ENCODE measurements at places on chromosomes 12 and 14.

GRCh38 chr12:115659422-115659821, 618.1 kb downstream of the MED13L start:
- DNase-seq: no peak

- DNase-seq: no peak
Measured at GRCh38 chr14:88668448-88669116, 105.7 kb downstream of the ZC3H14 start.

DNA sequence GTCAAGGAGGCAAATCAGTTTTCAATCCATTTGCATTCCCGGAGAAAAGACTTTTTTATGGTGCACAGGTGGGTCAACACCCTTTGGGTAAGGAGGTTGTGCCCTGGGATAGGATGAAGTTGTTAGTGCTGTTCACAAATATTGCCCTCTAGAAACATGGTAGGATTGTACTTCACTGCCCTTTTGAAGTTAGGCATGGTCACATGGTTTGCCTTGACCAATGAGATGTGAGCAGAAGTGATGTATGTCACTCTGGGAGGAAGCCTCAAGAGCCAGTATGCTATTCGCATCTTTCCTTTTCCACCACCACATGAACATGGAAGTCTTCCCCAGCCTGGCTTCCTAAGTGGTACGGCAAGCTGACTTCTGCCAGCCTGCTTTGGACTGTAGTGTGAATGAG, 182.7 kb downstream of the TMX1 start:
- no peak for DNase-seq

- peak; percentile 83 for DNase-seq
Measured at GRCh38 chr12:58765653-58766512, 154.4 kb downstream of the LRIG3 start.

- DNase-seq: no peak
Measured at GRCh38 chr14:61836807-61837206, 74.6 kb downstream of the SNAPC1 start.

DNA sequence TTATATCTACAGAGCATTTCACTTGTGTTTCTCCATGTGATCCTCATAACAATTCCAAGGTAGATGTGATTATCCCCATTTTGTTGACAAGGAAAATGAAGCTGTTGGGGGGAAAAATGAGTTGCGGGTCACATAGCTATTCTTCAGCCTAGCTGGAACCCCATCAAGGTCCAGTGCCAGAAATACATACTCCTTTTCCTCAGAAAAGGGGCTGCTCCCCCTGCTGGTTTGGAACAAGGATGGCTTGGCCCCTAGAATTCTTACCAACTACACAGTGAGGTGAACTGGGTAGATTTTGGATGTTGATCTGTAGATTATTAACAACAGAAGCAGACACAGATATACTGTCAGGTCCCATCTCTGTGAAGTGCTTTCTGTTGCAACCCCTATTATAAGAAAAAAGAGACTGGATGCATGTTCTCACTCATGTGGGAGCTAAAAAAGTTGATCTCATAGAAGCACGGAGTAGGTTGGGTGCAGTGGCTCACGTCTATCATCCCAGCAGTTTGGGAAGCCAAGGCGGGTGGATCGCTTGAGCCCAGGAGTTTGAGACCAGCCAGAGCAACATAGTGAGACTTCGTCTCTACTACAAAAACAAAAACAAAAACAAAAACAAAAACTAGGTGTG, 8.9 kb downstream of the IKZF4 start:
- DNase-seq: no peak

- DNase-seq: no peak
Measured at GRCh38 chr12:132180648-132181546, 36.6 kb downstream of the NOC4L start.

DNA sequence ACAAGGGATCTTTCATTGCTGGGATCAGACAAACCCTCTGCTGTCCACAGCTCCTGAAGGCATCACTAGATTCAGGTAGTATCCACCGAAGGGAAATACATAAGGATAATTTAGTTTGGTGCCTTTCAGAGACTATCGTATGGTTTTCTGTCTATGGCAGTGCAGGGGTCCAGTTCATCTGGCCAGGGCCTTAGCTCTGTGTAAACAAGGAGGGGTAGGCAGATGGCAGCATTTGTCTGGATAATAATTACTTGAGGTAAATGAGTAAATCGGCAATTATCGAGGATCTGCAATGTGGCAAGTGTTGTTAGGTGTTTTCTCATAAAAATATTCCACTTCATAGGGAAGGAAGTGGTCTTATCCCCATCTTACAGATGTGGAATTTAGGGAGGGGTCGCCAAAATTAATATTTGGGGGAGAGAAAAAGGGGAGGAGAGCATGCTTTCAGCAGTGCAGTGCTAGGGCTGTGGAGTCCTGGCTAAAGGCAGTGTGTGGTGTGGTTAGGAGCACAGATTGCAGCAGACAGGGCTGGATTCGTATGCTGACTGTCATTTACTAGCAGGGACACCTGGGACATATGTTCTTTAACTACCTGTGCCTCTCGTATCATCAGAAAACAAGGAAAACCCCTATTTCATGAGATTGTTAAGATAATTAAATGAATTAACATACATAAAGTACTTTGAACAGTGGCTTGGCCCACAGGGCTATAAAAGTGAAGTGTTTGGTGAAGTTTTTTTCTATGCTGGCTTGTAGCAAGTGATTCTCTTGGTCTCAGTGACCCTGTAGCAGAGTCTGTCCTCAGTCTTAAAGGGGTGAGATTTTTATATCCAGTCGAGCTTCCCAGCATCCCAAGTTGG, 27.1 kb downstream of the RASSF8 start:
- no peak for DNase-seq

- no peak for DNase-seq
Measured at GRCh38 chr14:36214476-36215216, 38.1 kb upstream of the PTCSC3 start.

DNA sequence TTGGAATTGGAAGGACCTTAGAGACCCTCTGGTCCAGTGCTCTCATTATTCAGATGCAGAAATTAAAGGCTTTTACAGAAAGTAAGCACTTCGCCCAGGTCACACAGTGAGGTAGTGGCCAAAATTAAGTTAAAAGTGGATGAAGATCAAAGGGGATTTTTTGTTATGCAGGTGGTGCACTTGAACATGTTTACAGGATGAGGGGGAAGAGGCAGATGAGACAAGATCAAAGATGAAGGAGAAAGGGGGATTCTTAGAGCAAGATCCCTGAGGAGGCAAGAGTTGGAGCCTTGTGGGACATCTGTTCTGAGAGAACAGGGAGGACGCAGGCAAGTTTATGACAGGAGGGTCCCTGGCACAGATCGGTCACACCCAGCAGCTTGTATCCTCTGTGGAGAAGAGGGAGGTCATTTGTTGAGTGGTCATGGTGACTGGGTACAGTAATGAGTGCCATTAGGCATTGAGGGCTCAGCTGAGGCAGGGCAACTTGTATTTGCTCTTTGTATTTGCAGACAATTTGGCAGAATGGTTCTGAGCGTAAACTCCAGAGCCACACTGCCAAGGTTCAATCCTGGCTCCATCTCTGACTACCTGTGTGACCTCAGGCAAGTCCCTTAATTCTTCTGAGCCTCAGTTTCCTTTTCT, 84.0 kb downstream of the BORCS5 start:
- no peak for DNase-seq

DNA sequence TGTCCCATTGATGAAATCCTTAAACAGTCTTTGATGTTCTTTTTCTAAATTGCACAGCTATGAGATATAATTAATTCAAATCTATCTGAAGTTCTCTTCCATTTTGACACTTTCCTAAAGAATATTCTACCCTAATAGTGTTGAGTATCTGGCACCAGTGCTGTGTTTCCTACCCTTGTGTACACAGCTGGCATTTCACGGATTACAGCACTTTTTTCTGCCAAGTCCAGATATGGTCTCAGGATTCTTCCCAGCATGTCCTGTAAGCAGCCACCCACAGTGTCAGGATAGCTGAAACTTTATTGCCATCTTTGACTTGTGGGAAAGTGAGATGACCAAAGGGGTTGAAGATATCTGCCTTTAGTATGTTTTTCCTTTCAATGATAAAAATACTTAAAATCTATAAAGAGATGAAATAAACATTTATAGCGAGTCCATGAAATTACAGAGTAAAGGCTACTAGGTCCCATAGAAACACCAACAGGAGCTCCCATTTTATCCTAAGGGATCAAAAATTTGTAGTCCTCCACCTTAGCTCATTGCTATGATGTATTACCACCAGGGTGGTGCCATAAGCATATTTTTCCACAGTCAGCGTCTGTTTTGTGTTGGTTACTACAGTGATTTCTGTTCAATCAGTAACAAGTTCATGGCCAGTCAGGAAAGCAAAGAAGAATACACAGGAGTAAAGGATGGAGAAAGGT, 96.7 kb downstream of the TRHDE start:
- DNase-seq: no peak

GRCh38 chr14:32421781-32422180, 92.7 kb downstream of the AKAP6 start:
- DNase-seq: no peak

DNA sequence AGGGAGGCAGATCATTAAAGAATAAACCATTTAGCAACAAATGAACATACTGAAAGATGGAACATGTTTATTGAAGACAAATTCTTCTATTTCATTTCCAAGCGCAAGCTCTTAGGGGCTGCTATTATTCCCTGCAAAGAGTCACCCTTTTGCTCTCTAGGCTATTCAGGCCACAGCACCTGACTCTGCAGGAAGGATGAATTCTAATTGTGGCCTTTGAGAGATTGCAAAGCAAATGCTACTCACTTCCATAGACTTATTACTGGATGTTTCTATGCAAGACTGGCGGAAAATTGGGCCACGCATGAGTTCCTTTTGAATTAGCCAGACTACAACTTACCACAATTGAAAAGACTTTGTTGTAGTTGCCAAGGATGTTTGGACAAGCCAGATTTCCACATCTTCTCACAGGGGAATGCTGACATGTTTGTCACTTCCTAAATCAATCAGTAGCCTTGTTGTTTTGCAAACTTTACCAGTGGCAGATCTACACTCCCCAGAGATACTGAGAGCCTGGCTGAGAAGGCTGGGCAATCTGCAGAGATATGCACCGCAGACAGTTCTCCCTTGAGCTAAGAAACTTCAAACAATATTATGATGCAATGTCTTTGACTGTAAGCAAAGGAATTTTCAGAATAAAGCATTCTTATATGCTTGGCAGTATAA, 334.3 kb upstream of the SYT1 start:
- DNase-seq: peak; percentile 21

DNA sequence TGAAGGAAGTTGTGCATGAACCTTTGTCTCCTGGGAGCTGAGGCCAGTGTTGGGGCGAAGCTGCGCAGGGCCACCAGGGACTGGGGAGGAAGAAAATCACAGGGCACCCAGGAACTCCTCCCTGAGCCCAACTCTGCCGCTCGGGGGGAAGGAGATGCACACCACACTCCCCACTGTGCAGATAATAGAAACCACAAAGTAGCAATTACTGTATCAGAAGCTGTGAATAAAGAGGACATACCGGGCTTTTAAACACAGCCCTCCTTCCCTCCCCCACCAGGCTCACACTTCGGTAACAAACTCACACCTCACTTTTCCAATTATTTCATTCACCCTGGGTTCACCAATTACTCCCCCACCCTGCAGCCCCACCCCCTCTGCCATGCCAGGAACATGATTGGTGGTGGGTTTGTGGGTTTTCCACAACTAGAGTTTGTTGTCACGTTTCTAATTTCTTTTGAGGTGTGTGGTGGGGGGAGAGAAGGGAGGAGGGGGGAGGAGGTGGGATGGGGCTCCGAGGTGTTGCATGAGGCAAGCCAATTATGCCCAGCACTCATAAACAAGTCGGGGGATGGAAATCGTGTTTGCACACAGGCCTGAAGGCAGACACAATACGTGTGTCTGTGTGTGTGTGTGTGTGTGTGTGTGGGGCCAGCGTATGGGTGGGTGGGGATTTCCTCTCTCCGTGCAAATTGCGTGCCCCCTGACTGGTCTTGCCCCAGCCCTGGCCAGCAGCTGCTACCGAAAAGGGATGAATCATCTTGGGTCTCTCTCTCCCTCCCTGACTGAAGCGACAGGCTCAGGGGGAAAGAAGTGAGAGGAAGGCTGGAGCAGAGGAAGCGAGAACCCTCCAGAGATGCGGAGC, 103.3 kb downstream of the RBM19 start:
- DNase-seq: no peak

GRCh38 chr14:89308232-89308959, 108.6 kb downstream of the FOXN3 start:
- no peak for DNase-seq

- DNase-seq: no peak
Measured at GRCh38 chr12:96766232-96766631, 140.8 kb upstream of the NEDD1 start.

GRCh38 chr12:106594447-106594846, 11.6 kb downstream of the RFX4 start:
- no peak for DNase-seq

DNA sequence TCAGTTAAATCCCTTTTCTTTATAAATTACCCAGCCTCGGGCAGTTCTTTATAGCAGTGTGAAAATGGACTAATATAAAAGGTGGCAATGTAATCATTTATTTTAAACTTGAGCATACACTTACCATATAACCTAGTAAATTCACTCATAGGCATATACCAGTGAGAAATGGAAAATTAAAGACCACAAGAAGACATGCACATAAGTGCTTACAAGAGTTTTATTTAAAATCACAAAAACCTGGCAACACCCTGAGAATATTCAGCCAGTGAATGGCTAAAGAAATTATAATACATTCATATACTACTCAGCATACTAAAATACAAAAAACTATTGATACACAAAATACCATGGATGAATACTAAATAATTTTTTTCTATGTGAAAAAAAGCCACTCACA, 1017.5 kb upstream of the TMEM132C start:
- DNase-seq: no peak

- no peak for DNase-seq
Measured at GRCh38 chr14:103775506-103775905, 59.9 kb downstream of the ZFYVE21 start.

DNA sequence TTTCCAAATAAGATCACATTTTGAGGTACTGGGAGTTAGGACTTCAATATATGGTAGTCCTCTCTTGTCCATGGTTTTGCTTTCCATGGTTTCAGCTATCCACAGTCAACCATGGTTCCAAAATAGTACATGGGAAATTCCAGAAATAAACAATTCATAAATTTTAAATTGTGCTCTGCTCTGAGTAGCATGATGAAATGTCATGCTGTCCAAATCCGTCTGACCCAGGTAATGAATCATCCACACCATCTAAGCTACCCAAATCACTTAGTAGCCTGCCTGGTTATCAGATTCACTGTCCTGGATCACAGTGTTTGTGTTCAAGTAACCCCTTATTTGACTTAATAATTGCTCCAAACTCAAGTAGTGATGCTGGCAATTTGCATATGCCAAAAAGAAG, 197.9 kb downstream of the TMTC3 start:
- DNase-seq: no peak

DNA sequence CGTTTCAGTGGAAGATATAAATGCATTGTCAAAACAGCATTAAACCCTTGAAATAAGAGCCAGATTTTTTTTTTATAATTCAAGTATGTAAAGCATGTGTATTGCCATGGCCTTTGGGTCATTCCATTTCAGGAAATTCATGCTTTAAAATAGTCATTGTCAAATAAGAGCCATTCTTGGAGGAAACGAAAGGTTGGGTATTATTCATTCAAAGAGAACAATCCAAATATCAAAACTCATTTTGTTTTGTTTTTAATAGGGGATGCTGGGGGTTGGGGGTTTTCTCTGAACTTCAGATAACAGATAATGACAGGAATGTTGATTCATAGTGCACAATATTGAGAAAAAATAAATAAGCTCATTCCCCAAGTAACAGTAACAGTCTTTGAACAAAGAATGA, 174.4 kb upstream of the NUDT4 start:
- no peak for DNase-seq

All from NCI-H187 treated with DMSO at 0.1 percent for 48 hours (cell line).